ENCODE measurements at places on chromosomes 5 and 9.

GRCh38 chr5:7850395-7851239 lies at the start of gene CFAP90:
TSS of gene CFAP90 (minus strand) at chr5:7851133. CDS start at chr5:7851021, 112 bp downstream.
- no peak for DNase-seq

GRCh38 chr5:83443534-83443933 lies 28.0 kb upstream of the VCAN start:
- no peak for DNase-seq

DNA sequence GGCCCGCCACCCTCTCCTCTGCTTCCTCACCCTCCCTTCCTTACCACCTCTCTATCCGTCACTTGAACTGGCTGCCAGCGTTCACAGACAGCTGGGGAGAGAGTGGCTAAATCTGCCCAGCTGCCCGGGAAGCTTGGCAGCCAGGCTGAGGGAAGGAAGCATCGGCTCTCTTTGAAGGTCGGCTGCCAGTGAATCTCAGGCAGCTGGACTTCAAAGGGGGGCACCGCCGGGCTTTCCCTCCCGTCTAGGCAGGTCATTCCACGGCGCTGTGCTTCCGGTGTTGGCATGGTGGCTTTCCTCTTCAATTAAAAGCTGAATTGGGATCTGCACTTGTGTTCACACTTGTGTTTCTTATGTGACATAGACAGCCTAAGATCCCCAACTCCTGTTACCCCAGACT lies 174.0 kb downstream of the GDNF start:
- no peak for DNase-seq

DNA sequence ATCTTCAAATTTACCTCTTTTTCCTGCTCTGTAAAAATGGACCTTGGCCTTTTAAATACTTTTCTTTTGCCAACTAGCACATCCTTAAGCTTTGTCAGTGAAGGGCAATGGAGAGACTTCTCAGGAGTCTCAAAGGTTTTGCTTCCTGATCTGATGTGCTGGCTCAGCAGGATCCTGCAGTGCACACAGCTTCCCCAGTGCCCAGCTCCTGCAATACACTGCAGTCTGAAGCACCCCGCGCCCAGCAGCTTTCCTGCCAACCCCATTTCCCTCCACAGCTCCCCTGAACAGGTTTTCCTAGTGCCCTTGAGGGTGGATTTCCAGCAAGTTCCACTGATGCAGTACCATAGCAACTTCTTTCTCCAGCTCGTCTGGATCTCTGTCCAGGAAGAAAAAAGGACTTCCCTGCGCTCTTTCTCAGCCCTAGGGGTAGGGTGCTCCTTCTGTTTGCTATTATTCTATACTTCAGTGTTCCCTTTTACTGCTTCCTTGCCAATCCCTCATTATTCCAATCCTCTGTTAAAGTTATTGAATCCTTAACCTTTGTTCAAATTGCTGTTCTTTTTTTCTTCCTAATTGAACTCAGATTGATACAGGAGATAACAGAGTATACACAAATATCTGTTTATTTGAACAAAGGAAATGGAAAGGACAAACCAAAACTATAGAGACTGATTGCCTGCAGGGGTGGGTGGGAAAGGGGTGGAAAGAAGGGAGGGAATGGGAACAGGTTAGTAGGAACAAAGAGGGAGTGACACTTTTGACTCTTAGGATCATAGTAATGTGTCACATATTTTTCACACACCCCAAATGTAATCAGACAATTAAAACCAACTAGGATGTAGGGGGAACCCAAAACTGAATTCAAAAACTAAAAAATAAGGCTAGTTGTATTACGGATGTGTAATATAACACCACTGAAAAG lies 8.5 kb downstream of the SNAPC3 start:
- DNase-seq: no peak

DNA sequence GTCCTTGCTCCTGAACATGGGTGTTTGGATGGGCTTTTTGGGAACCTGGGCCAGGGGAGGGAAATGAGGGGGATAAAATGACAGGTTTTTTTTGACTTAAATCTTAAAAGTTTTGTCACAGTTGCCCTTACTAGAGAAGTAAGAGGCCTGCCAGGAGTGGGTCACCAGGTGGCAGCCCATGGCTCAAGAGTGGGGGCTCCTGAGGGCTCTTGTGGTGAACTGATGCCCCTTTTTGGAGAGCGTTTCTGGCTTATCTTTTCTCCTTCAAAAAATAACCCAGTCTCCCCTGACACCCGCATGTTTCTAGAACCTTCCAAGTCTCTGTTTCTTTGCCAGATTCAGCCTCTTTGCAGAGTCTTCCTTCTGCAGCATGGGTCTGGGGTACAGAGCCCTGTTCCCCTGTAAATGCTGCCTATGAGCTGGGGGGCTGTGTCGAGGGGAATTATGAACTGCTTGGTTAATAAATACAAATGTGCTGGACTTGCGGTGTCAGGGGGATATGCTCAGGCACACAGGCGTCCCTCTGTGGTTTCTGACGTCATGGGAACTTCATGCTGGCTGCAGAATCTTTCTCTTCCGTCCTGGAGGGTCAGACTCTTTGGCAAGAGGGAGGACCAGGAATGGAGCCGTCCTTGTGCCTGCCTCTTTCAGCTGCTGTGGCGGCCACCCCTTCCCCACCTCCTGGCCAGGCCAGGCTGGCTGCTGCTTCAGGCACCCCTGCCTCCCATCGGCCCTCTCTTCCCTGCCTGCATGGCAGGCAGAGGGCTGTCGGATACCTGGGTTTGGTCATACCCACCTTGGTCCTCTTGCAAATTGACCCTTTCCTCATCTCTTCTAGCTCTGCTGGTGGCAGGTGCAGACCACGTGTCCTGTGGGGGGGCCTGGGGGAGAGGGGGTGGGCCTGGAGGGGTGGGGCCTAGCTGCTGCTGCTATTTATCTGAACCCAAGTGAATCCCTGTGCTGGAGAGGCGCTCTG lies 30.1 kb downstream of the PTPA start:
- DNase-seq: peak; percentile 15

- DNase-seq: no peak
These were observed 265.6 kb downstream of the TMEM232 start for GRCh38 chr5:110460837-110461236.

DNA sequence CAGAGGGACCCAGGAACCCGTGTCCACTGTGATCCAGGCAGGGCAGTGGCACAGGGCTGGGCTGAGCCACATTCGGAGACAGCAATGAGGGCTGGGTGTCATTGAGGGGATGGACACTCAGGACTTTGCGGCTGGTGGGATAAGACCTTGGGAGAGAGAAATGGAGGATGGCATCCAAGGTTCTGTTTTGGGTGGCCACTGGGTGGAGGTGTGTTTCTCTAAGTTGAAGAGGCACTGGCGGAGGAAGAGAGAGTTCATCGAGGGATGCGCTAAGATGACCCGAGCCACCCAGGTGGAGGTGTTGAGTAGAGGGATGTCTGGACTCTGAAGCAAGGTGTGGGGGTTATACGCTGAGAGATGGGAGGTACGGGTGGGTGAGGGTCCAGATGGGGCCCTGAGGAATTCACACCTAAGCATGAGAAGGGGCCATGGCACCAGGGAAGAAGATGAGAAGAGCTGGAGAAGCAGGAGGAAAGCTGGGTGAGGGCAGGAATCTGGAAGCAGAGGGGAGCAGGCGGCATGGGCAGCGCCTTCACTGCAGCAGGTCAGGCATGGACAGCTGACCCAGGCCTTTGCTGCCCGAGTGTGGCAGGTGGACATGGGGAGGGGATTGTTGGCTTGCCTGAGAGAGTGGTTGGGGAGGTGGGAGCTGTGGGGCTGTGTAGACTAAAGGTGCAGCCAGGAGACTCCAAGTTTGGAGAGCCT lies 2.5 kb upstream of the SLC25A48 start:
- no peak for DNase-seq

DNA sequence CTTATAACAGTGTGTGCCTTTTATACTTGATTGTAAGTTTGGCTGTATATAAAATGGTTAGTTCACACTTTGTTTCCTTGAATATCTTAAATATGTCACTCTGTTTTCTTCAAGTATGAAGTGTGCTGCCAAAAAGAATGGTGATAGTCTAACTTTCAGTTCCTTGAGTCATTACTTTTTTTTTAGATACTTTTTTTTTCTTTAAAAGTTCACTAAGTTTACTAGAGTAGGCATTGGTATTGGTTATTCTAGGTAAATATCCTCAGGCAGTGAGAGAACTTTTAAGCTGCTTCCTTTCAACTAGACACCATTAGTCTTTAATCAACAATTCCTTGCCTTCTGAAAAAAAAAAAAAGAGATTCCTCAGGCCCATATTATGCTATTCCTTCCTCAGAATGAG lies 41.9 kb downstream of the SPEF2 start:
- no peak for DNase-seq

- DNase-seq: no peak
These were observed 21.9 kb downstream of the NEK6 start for GRCh38 chr9:124279531-124280175.

DNA sequence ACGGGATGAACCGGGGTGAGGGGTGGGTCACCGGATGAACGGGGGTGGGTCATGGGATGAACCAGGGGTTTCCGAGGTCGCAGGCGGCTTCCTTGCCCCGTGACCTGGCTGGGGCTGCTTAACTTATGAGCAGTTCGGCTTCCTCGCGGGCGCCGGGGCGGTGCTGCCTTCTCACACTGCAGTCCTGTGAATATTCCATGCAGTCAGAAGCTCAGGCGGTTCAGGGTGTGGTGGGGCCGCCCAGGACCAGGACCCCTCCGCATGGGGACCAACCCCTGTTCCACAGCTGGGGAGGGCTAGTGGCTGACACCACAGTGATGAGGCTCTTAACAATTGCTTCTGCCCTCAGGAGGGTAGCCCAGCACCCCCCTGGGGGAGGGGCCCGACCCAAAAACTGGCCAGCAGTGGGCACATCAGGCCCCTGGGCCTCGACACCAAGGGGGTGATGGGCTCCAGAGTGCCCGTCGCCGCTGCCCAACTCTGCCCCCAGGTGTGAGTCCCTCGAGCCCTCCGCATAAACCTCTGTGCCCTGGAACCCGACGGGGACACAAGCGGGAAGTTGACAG lies 30.9 kb upstream of the SLC9A3 start:
- DNase-seq: no peak

- peak; percentile 42 for DNase-seq
These were observed 74.2 kb downstream of the NTNG2 start for GRCh38 chr9:132235894-132236661.

DNA sequence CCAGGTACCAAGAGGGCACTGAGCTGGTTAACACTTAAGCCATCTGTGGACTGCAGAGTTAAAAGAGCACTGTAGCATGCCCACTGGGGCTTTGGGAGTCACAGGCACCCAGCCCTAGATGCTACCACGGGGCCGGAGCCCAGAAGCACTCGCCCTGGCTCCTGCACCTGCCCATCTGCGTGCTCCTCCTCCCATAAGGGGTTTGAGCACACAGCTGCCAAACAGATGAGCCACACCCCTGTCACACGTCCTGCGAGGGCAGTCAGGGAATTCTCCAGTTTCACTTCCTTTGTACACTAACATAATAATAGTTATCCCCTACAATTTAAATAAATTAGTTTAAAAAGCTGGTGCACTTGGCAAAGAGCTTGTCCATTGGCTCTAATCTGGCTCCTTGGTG lies 4.5 kb upstream of the PCA3 start:
- no peak for DNase-seq

DNA sequence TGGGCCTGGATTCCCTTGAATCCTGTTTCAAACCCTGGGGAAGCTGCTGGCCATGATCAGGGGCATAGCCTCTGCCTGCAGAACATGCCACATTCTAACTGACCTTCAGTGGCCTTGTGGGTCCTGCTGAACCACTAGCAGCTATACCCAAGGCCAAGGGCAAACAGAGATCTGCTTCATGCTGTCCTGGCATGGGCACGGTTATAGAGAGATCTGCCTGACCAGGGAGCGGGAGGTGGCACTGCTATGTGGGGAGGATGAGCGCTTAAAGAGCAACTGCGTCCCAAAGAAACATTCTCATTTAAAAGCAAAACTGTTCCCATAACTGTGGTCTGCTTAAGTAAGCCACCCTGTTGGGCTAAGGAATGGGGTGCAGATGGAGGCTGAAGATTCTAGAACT lies 36.5 kb upstream of the SYNPO start:
- no peak for DNase-seq

DNA sequence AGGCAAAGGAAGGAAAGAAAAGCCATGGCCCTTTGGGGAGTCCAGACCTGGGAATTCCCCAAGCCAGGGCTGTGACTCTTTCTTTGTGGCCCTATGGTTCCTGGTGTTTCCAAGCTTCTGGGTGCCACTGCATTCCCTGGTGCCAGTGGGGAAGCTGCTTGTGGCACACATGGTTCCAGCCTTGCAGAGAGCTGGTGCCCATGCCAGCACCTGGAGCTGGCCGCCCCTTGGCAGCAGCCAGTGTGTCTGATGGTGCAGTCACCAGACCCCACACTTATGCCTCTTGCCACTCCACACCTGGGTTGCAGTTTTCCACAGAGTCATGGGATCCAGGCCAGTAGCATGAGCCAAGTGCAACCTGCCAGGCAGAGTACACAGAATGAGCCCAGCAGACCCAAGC lies 1495.3 kb upstream of the NUDT12 start:
- no peak for DNase-seq

- DNase-seq: no peak
These were observed 9.0 kb downstream of the SLC36A1 start for GRCh38 chr5:151456321-151456940.

- no peak for DNase-seq
These were observed 11.9 kb downstream of the EHMT1 start for GRCh38 chr9:137630679-137631078.

- no peak for DNase-seq
These were observed 206.1 kb upstream of the ZNF608 start for GRCh38 chr5:124952566-124952965.

GRCh38 chr5:73747696-73748380 lies 121.8 kb downstream of the ARHGEF28 start:
- no peak for DNase-seq

DNA sequence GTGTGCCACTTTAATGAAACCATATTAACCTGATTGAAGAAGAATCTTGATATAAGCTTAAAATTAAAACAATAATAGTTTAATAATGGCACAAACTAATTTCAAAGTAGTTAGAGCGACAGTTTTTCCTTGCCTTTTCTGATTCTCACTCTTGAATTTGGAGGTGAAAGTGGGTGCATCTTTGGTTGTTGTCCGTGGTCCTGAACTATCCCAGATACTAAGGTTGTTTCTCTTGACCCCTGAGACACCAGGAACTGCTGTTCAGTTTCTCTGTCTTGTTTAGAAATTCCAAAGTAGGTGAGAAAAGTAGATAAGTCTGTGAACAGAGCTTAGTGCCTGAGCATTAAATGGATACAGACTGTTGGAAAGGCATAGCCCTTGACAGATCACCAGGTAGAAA lies 274.7 kb downstream of the FBXL7 start:
- no peak for DNase-seq

DNA sequence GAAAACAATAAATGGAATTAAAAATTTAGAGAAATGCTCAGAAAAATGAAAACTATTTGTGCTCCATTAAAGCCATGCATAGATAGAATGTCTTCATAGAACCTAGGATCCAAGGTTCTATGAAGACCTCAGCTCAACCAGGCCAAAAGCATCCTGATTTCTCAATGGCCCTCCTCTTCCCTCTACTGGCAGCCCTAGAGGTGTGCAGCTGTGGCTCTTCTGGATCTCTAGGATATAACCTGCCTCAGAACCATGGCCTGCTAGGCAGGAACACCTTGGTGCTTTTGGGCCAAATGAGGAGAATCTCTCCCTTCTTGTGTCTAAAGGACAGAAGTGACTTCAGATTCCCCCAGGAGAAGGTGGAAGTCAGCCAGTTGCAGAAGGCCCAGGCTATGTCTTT lies 15.1 kb downstream of the IFNA1 start:
- DNase-seq: peak; percentile 9
